CD4-positive, alpha-beta T cell treated with Interleukin-4 for 4 hours (primary cell): ENCODE measurements at places on chromosomes 1 and 21.

GRCh38 chr1:159828581-159829272, 2.1 kb downstream of the SLAMF8 start:
- DNase-seq: no peak

DNA sequence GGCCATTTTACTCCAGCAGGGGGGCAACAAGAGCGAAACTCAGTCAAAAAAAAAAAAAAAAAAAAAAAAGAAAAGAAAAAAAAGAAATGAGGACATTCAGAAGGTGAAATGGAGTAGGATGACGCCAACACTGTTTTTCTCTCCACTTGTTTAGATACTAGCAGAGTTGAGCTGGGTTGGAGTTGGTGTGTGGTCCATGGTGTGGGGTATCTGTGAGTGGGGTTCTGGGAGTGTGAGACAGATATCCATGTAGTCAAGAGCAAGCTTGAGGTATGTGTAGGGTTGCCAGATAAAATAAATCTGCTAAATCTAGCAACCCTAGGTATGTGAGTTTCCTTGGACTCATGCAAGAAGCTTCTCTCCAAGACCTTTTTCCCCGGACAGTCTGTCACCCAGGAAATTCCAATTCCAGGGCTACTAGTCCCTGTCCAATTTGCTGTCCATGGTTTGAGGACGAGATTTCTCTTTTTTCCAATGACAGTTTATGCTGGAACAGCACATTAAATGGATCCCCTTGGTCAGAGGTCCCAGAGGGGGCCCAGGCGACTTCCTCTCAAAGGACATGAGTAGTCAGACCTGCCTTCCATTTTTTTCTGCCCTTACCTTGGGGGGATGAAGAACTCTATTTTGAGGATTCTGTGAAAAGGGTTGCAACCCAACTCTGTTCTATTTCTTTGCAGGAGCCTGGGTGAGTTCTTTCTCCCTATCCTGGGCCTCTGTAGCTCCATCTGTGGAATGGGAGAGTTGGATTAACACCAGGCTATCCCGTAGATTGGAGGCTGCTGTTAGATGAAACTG, 2.1 kb upstream of the FOXD2 start:
- DNase-seq: no peak

GRCh38 chr21:40158366-40158765, 291.1 kb downstream of the PCP4 start:
- DNase-seq: no peak

GRCh38 chr1:196619721-196620120, 11.5 kb upstream of the KCNT2 start:
- no peak for DNase-seq

GRCh38 chr1:244099258-244099930, 48.3 kb downstream of the ZBTB18 start:
- no peak for DNase-seq

DNA sequence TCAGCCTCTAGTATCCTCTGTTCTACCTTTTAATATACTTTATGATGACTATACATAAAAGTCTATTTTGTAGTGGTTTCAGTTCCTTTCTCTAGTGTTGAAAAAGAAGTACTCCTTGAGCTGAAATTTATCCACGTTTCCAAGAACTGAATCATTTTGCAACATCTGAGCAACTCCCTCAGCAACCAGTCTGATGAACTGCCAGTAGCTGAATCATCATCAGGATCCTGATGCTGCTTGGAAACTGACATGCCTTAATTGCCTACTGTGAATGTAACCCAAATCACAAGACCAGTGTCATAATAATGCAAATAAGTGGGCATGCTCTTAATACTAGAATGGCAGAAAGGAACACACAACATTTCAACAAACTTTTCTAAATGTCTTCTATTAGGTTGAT, 103.3 kb downstream of the CYYR1 start:
- DNase-seq: no peak

DNA sequence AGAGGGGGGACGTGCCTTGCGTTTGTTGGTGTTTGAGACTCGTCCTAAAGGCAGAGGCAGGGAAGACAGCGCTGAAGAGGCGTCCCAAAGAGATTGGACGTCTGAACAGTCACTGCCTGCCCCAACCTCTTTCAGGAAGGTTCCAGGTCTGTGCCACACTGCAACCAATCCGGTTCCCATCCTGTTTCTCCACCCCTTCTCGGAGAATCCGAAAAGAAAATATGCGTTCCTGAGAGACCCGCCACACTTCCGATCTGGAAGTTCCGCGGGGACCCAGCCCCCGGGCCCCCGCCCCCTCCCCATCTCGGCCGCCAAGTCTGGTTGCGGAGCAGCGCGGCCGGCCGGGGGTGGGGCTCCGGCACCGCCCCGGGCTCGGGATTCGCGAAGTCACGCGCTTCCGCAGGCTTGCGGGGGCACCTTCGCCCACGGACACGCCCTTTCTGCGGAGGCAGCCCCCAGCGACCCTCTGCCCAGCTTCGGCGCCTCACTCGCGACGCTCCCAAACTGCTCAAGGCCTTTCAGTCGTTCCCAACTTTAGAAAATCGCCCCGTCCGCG, 124.5 kb upstream of the DPYD start:
- no peak for DNase-seq

DNA sequence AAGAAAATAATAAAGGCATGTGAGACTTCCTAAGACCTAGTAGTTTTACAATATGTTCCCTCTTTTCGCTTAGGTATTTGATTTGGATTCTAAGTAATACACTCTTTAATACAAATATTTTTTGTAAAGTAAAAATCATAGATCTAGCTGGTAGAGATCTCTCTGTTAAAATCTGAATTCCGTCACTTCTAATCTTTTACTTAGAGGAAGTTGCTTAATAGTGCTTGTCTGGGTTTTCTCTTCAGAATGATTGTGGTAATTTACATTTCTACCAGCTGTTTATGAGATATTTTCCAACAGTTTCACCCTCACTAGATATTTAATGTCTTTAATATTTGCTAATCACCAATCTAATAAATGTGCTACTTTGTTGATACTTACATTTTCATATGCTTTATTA, 23.3 kb downstream of the RBM11 start:
- DNase-seq: no peak

- DNase-seq: peak; percentile 24
These were observed 43.5 kb downstream of the TRIM33 start for GRCh38 chr1:114467491-114467890.

GRCh38 chr21:25956993-25957714, 213.4 kb downstream of the APP start:
- DNase-seq: no peak

DNA sequence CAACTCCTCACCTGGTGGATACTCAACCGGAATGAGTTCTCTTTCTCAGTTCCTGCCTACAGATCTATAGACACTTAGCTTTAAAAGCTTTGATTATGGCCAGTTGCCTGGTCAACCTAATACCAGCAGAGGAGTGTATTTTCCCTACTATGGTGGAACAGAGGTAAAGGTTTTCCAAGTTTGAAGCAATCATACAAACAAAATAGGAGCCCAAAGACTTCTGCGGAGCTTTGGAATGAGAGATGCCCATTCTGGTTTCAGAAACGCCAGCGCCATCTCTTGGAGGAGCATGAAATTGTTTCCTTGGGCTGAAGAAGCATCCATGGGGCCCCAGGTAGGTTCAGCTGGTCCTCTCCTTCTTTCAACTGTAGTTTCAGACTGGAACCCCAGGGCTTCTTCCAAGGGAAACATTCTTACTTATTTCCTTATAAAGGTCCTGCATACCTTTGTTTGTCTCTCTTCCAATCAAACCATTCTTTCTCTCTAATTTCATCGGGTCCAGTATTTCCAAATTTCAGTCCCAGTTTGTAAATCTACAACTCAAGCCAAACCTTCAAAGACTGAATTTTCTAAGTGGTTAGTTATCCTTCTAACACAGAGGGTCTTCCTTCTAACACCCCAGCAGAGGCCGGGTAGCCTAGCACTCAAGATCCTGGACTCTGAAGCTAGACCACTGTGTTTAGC, 95.9 kb downstream of the KCNJ15 start:
- DNase-seq: no peak

DNA sequence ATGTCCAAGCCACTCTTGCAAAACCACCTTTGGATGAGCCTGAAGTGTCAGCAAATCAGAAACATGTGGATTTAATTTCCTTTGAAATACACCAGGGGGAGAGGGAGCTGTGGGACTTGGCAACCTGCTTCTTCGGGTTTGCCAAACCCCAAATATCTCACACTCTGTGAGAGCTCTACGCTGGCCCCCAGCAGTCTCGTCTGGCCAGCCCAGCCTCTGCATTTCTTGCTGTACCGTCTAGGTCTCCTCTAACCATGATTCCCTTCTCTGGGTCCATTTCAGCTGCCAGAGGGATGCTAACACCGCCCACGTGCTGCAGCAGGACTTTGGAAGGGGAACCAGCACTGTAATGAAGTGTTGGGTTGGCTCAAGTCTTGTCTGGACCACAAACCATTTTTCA, 114.6 kb downstream of the MRPS6 start:
- DNase-seq: no peak

GRCh38 chr1:3283849-3284248, 170.6 kb upstream of the ARHGEF16 start:
- DNase-seq: no peak

- DNase-seq: no peak
These were observed 457 bp downstream of the SRM start for GRCh38 chr1:11059155-11059967.

DNA sequence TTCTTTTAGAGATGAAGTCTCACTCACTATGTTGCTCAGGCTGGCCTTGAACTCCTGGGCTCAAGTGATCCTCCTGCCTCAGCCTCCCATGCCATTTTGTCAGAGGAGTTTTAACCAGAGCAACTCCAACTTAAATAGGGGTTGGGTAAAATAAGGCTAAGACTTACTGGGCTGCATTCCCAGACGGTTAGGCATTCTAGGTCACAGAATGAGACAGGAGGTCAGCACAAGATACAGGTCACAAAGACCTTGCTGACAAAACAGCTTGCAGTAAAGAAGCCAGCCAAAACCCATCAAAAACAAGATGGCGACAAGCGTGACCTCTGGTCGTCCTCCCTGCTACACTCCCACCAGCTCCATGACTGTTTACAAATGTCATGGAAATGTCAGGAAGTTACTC, 5.7 kb upstream of the DNAH14 start:
- no peak for DNase-seq

DNA sequence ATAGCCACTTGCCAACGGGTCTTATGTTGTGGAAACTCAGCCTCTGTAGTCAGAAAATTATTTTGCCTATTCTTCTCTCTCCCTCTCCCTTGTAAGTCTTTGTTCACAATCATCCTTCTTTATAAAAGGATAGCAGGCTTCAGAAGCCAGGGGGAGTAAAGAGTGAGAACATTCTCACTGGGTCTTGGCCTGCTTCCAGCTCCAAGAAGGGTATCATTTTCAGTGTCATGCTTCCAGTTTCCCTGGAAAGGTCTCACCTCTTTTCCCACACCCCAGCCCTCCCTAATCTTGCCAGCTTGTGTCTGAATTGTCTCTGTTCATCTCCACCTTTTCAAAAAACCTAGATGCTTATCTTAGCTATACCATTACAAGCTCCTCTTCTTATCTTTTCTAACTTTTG, 346.2 kb upstream of the LRRC7 start:
- no peak for DNase-seq

DNA sequence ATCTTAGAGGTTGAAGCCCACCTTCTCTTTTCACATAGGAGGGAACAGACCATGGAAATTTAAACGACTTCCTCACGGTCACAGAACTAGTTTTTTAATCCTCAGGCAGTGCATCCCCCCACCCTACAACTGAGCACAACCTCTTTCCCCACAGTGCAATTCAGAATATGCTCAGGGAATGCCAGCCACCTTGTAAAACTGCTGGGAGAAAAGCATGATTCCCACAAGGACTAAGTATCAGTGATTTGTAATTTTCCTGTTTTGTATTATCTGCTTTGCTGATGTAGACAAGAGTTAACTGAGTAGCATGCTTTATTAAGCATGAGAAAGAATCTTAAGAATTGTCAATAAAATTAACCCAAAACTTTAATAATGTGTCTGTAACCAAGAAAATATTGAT, 23.8 kb downstream of the TMEM50A start:
- DNase-seq: no peak

GRCh38 chr1:73803380-73803779, 394.6 kb downstream of the LRRIQ3 start:
- no peak for DNase-seq

GRCh38 chr1:1176931-1177330, 3.3 kb downstream of the TTLL10 start:
- no peak for DNase-seq

DNA sequence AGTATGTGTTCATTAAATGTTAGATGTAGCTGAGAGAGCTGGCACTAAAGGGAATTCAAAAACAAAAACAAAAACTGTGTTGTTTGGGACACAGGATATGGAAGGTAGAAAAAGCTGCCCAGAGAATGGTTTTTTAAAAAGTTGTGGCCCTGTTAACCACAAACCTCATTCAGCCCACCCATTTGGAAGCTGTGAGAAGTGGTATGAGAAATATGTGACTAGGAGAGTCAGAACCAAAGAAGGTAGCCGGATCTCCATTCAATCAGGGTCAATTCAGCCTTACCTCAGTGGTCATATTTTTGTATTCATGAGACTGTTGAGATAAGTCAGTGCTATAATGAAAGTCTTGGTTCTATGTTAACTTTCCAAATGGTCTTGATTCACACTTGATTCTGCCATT, 29.8 kb upstream of the CACYBP start:
- DNase-seq: no peak

- DNase-seq: no peak
These were observed 22.5 kb downstream of the PCSK9 start for GRCh38 chr1:55061706-55062321.

GRCh38 chr1:37473431-37474045, 842 bp upstream of the ZC3H12A start:
- DNase-seq: peak; percentile 63

DNA sequence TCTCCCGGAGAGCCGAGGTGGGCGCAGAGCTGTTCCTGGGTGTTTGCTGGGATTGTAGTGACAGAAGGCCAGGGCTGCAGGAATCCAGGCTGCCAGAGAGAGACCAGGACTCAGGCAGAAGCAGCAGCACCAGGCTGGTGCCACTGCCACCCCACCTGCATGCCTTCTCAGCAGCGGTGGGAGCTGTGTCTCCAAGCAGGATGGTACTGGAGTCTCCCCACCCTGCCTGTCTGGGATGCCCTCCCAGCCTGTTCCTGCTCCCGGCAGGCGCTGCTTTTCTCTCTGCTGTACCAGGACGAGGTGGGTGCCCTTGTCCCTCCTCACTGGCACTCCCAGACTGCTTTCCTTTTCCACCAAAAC, 4.5 kb upstream of the HES4 start:
- DNase-seq: no peak
